ENCODE measurements at places on chromosomes 12 and 14.

DNA sequence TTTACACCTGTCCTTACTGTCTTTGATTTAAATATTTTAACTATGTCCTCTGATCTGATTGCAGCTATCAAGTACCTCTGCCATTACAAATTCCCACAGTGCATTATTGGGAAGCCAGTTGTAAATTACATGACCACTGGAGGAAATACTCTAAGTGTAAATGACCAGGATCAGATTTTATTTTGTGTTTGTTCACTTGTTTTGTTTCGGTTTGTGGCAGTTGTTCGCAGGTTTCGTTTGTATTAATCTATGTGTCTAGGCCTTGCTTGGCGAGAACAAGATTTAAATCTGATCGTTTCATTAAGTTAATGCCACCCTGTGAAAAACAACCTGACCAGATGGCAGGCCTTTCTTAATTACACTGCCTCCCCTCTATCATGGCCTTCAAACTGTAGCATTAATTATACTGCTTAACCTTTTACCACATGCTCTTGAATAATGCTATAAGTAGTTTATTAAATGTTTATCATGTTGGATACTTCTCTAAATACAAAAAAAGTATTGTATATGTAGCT is 990.1 kb downstream of the TMTC2 start:
- DNase-seq: peak; percentile 31

DNA sequence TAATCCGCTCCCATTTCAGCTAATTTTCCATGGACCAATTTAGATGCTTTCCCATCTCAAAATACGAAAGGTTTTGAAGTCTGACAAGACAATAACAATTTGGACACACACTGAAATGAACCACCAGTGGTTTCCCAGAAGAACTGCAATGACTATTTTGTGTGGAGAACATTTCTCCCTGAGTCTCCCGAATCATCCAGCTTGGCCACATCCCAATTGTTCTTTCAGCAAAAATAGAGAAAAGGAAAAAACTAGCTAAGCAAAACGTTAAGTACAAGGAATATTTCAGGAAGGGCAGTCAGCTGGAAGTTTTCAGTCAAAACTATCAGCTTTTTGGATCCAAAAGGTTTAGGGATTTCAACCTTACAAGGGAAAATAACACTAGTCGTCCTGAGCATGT is 390.6 kb downstream of the KCNH5 start:
- DNase-seq: no peak

GRCh38 chr12:129696926-129697325 is 206.9 kb downstream of the TMEM132D start:
- DNase-seq: no peak

GRCh38 chr12:111175396-111176094 is 193.3 kb downstream of the PHETA1 start:
- no peak for DNase-seq
